ENCODE measurements at places on chromosomes 3 and 15.

GRCh38 chr3:156554515-156554841 lies 439 bp downstream of the SSR3 start:
- no peak for DNase-seq

DNA sequence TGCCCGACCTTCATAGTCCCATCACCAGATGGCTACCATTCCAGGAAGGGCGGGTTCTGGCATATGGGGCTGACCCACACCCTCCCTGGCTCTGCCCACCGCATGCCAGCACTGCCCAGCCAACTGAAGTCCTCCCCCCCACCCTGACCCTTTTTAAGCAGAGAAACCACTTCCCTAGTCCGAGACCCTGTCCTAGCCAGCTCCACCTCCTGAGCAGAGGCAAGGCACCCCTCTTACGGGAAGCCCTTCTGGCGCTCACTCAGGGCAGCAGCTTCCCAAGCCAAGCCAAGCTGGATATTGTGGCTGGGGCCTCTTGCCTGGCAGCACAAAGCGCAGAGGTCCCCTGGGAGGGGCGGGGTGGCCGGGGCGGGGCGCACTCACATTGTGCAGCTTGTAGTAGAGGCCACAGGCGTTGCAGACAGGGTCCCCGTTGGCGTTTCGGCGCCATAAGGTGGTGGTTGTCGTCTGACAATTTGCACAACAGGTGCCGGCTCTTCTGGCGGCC lies 11.5 kb downstream of the GATA2 start:
- DNase-seq, result no peak

- no peak for DNase-seq
Observed at GRCh38 chr3:106172780-106173179, 304.0 kb upstream of the CBLB start.

GRCh38 chr3:51384055-51384725 lies 901 bp upstream of the MANF start:
- DNase-seq, result no peak

GRCh38 chr3:189834462-189834861 lies 203.3 kb downstream of the TP63 start:
- no peak for DNase-seq

- no peak for DNase-seq
Observed at GRCh38 chr15:73884159-73884558, 10.8 kb downstream of the TBC1D21 start.

- no peak for DNase-seq
Observed at GRCh38 chr3:165817160-165817709, 20.0 kb downstream of the BCHE start.

- no peak for DNase-seq
Observed at GRCh38 chr3:157098823-157099185, 61.1 kb downstream of the CCNL1 start.
